ENCODE measurements at places on chromosomes 2 and 18. TPM values are rescaled to one million over a fixed set of nuclear protein-coding genes. Genes with fewer than 3 reads are reported as not detected.
A peak's percentile ranks its signal among the peaks of the same experiment; 100 is the strongest.

Gene FBXO15
- 2.0 TPM for polyA plus RNA-seq

- peaks cover 69% of the 10 kb centered on the region for H3K4me1 ChIP-seq
- H3K4me3 ChIP-seq: peak overlapping the region; percentile 92
- DNase-seq: no peak
- H3K27ac ChIP-seq: peak overlapping the region; percentile 46
- no peaks in the 10 kb centered on the region for H3K36me3 ChIP-seq
- peaks cover 22% of the 10 kb centered on the region for H3K27me3 ChIP-seq
Measured at GRCh38 chr2:147846412-147847081, 1.7 kb downstream of the ACVR2A start.

GRCh38 chr2:12493031-12493513 lies 223.7 kb upstream of the TRIB2 start:
- DNase-seq: no peak
- no peaks in the 10 kb centered on the region for H3K36me3 ChIP-seq
- H3K4me1 ChIP-seq: peaks cover 46% of the 10 kb centered on the region
- peaks cover 2% of the 10 kb centered on the region for H3K27me3 ChIP-seq
- no peak overlapping the region for H3K4me3 ChIP-seq

- DNase-seq: no peak
- no peak overlapping the region for H3K4me3 ChIP-seq
- H3K4me1 ChIP-seq: no peaks in the 10 kb centered on the region
- no peaks in the 10 kb centered on the region for H3K27me3 ChIP-seq
- no peak overlapping the region for H3K27ac ChIP-seq
- peaks cover 45% of the 10 kb centered on the region for H3K36me3 ChIP-seq
Measured at GRCh38 chr2:200943527-200944105, 19.8 kb downstream of the ORC2 start.

DNA sequence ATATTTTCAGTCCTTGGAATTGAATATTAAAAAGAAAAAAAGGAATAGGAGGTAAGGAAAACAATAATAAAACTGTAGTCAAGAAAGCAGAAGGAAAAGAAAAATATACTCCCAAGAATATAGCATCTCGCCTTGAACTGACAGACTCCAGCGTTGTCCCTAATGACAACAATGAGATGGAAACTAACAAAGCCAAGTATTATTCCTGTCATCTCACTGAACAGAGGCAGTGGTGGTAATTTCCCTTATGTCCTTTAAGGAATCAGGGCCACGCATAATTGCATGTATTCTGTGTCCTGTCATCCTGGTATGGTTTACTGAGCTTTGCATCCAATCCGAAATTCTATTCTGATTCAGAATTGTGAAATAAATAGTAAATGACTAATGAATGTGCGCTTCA lies 158.9 kb downstream of the LRRTM4 start:
- H3K27ac ChIP-seq: no peak overlapping the region
- H3K36me3 ChIP-seq: no peaks in the 10 kb centered on the region
- H3K4me1 ChIP-seq: no peaks in the 10 kb centered on the region
- no peaks in the 10 kb centered on the region for H3K27me3 ChIP-seq
